ENCODE measurements at places on chromosomes 1 and 21. TPM values are rescaled to one million over a fixed set of nuclear protein-coding genes. Genes with fewer than 3 reads are reported as not detected.

DNA sequence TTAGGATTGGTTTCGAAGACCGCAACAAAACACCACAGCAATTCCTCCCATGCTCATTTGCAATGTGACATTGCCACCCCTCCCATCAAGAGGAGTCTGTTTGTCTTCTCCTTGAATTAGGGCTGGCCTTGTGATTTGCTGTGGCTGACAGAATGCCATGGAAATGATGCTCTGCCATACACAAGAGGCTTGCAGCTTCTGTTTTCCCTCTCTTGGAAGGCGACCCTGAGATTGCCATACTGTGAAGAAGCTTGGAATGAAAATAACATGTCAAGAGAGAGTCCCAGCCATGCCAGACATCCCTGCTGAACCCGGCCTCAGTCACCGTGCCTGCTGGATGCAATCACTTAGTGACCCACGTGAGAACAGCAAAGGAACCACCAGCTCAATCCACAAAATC lies 212.4 kb downstream of the CRB1 start:
- DNase-seq: no peak

HAPLN2 gene
- not detected for total RNA-seq

- no peak for DNase-seq
Observed at GRCh38 chr1:207081088-207081487, 7.6 kb upstream of the C4BPB start.

DNA sequence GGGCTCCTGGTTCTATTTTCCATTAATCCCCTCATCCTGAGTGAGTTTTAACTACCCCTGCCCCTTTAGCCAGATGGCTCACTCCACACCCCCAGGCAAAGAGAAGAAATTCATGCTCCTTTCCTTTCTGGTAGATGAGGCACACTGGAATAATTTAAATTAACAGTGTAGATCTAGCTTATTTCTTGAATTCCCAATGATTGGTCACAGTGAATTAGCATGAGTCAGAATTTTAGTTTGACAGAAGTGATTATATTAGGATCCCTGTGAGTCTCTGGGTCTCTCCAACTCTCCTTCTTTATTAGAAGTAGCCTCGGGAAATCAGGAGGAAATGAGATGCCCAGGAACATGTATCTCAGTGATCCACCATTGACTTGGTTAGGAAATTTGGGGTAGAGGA lies 103.1 kb upstream of the KAZN start:
- no peak for DNase-seq

All from suprapubic skin (tissue), 4 donors.